ENCODE measurements at places on chromosomes 1 and 21.

- no peak for DNase-seq
These were observed 34.1 kb downstream of the NFIA start for GRCh38 chr1:61116421-61116820.

- DNase-seq, result no peak
These were observed 23.4 kb upstream of the TSPAN2 start for GRCh38 chr1:115112496-115113375.

DNA sequence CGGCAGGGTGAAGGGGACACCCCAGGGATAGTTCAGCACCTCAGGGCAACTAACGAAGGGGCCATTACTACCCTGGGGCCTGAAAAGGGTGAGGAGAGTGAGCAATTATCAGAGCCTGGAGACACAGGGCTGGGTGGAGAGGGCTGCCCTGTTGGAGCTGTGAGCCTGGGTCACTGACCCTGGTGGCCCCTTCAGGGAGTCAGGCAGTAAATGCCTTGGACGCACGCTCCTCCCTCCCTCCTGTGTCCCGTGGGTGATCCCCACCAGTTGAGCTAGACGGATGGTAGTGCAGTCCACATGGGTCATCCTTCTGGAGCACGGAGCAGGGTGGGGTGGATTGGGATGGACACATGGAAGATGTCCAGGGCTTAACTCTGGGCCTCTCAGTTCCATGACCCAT is 305.3 kb downstream of the PTPRU start:
- DNase-seq, result no peak

GRCh38 chr1:178684542-178685000 is 40.5 kb upstream of the RALGPS2 start:
- no peak for DNase-seq

DNA sequence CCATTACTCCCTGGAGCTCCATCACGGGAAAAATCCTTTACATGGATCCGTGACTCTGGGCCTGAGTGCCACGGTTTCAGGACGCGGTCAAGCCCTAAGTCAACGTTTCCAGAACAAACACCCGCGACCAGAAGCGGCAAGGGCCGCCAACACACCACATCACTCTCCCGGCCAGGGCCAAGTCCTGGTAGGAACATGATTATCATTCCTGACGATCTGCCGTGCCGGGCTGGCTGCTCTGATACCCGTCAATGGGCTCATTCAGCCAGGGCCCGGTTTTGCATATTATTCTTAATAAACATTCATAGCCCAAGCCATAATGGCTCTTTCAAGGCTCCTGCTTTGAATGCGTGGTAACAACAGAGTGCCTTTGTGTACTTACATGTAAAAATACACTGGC is 44.6 kb upstream of the SIM2 start:
- DNase-seq, result no peak

- no peak for DNase-seq
These were observed 334.2 kb upstream of the SNX7 start for GRCh38 chr1:98327220-98327861.

DNA sequence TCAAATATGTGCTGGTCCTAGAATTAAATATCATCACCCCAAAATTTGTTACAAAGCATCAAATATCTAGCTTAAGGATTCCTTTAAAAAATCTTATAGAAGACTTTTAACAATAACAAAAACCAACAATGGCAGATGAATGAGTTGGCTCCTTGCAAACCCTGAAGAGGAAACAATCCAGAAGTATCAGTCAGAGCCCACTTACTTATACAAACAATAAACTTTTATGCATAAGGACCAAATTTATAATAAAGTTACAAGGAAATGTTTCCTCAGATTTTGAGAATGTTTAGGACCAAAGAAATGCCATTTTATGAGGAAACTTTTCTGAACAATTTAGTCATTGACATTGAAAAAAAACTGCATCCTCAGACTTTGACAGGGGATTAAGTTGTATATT is 52.7 kb downstream of the LPAR3 start:
- no peak for DNase-seq

DNA sequence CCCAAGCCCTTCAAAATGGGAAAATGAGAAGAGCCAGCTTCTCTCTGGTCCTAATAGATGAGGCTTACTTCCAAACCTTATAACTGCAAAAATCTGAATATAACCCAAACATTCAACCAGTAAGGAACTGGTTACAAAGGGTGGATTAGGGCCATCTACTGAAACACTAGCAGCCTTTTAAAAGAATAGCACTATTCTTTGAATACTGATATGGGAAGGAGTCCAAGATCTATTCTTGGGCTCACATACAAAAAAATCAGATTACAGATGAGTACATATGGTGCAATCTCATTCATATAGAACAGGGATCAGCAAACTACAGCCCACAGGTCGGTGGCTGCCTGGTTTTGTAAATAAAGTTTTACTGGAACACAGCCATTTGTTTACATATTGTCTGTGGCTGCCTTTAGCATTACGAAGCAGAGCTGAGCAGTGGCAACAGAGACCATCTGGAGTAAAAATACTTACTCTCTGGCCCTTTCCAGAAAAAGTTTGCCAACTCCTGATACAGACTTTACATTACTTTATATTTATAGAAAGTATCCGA is 167.7 kb downstream of the ZSCAN20 start:
- DNase-seq, result no peak

DNA sequence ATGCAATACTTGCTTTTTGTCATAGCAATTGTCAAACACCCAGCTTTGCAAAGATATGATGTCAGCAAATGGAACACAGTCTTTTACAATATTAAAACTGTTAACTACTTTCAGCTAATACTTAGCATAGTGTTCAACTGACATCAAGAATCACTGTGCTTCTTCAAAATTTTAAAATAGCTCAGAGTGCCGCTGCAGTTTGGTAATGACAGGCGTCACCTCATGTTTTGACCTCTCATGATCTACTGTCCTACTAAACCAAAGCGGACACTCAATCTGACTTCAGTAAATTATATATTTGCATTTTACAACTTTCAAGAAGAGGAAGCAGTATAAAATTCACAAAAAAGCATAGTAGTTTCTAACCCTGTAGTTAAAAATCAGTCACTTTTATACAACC is 2.0 kb downstream of the FMO1 start:
- no peak for DNase-seq

- DNase-seq, result no peak
These were observed 9.6 kb upstream of the C8B start for GRCh38 chr1:56975446-56975845.

- no peak for DNase-seq
These were observed 111.2 kb downstream of the FASLG start for GRCh38 chr1:172770071-172770470.

DNA sequence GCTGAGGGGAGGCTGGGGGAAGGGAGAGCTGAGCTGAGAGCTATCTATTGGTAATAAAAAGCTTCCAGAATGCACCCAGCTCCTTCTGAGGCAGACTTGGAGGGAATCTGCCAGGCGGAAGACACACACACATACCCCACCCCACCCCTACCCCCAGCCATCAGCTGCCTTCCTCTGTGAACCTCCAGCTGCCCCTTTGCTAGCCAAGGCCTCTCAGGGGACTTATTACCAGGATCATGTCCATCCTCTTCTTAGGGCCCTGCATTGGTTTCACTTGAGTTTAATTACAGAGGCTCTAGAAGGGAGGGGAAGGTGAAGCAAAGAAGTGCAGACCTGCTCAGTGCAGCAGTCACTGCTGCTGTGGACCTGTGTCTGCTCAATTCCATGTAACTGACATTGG is 156.4 kb downstream of the OMA1 start:
- DNase-seq, result no peak

- DNase-seq, result no peak
These were observed 532.5 kb upstream of the ADGRL4 start for GRCh38 chr1:79539001-79539400.

GRCh38 chr1:112675728-112676381 is 1.4 kb downstream of the MOV10 start:
- DNase-seq, result no peak

DNA sequence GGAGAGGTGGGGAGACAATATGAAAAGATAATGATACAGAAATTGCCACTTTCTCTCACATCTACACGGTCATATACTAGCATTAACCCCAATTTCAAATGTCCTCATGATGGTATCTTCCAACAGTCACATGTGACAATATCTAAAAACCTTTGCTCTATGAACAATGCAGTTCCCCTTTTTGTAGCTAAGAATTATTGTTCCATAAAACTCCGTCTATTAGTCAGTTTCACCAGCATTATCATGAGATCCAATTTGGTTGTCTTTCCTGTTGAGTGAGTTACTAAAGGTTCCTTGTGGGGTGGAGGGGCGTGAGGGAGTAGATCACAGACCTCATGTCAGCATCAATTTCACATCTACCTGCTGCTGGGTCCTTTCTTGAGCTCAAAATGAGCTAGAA is 1.7 kb downstream of the TIAM1 start:
- DNase-seq, result no peak

DNA sequence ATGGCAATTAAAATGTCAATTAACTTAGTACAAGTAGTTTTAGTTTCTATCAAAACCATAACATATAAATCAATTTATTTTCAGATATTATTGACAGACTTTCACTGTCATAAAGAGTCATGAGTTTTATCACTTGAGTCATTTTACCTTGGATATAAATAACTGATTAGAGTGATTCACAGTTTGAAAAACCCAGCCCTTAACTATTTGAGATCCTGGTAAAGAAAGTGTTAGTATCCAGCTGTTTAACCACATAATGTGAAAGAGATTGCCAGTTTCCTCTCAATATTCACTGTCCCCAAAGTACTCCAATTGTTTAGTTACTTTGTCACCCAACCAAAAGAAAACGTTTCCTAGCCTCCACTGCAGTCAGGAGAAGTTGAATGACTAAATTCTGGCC is 91.3 kb downstream of the UCHL5 start:
- no peak for DNase-seq

All from KG1 (cell line).